ENCODE measurements at places on chromosomes 11 and 22.

DNA sequence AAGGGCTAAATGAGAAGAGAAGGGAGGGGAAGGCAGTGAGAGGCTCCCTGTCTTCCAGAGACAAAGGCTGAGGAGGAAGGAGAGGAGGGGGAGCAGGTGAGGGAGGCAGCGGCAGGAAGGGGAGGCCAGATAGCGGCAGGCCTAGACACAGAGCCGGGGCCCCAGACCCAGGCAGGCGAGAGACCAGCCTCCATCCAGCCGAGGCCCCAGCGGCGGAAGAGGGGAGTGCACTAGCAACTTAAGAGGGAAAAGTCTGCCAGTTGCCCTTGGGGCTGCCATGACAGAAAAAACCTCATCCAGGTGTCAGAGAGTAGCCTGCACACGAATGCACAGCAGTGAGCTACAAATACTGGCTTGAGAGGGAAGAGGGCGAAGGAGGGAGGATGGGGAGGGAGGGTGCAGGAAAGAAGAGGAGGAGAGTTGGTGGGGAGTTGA lies 46.7 kb downstream of the IGLL1 start:
- no peak for DNase-seq

GRCh38 chr22:39617342-39617741 lies 46.8 kb downstream of the CACNA1I start:
- DNase-seq: no peak

DNA sequence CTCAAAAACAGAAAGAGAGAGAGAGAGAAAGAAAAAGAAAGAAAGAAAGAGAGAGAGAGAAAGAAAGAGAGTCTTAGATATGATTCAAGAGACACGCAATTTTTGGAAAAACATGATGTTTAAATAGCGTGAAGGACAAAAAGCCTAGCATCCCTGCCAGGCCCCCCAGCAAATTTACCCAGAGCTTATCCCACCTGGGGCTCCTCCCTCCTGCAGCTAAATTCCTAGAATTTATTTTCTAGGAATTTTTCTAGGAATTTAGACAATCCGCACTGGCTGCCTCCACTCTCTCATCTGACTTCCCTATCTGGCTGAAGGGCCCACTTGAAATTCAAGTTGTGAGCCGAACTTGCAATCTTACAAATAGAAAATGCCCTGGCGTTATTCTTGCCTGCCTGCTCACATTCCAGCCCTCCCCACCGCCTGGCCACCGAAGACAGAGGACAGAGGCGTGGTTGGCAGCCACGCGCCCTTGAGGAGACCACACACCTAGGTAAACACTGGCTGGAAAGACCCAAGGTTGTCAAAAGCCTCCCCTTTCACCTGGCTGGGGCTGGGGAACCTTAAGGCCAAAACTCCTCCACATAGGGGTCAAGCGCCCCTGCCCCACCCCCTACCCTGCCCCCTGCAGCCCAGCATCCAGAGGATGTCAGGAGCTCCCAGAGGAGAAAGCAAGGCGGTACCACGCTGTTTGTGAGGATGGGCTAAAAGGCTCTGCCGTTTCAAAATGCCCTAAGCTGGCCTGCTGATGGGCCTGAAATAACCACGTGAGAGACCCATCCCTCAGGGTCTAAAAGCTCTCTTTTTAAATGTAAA lies 42.2 kb downstream of the AHNAK start:
- DNase-seq: no peak

DNA sequence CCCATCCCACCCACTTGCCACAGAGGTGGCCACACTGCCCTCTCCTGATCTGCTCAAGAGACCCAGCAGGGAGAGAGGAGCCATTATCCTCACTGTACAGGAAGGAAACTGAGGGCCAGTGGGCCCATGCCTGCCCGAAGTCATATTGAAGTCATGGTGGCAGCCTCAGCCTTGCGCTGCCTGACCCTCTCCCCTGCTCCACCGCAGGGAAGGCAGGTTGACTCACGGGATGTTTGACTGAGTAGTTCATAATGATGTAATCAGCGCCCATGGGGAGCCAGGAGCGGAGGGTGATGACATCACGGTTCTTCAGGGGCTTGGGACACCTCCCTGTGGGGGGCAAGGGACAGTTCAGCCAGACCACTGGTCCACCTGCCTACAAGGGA lies 6.1 kb upstream of the ARAP1 start:
- no peak for DNase-seq

DNA sequence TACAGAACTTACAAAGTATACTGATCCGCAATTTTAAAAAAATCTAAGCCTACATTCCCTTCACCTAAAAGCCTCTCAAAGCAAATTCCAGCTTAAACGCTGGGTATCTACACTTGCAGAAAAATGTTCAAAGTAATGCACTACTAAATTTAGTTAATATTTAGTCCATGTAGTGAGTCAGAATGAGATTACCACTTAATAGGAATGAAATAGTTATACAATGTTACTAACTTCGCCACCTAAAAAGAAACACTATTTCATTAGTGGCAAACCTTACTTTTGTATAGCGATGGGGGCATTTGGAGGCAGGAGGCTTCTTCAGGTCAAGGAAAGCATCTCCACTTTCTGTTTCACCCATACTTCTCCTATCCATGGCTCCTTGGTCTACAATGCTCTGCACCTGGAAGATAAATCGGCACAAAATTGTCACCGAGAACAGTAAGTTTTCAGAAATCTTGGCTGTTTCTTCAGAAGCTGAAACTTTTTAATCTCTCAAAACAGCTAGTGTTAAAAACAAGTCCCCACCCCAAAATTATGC lies 1.2 kb downstream of the EIF4ENIF1 start:
- no peak for DNase-seq
